ENCODE measurements at places on chromosomes 11 and 22.

DNA sequence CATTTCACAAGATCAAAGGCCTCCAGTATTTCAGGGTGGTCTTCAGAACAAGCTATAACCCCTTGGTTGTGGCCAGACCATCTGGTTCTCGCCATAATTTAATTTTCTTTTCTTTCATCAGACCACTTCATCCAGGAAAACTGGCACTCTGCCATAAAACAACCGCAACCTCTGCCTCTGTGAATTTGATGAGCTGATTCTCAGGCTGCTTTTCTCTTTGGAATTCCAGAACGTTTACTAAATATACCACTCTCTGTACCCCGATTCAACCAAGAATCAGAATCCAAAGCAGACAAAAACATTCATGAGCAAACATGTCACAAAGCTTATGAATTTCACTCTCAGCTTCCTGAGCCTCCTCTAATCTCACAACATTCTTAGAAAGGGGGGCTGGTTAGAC is 331.8 kb upstream of the SYN3 start:
- DNase-seq, result no peak

GRCh38 chr11:77530879-77531278 is 57.0 kb upstream of the PAK1 start:
- no peak for DNase-seq

- no peak for DNase-seq
These were observed 49.6 kb upstream of the MPEG1 start for GRCh38 chr11:59262177-59262818.

DNA sequence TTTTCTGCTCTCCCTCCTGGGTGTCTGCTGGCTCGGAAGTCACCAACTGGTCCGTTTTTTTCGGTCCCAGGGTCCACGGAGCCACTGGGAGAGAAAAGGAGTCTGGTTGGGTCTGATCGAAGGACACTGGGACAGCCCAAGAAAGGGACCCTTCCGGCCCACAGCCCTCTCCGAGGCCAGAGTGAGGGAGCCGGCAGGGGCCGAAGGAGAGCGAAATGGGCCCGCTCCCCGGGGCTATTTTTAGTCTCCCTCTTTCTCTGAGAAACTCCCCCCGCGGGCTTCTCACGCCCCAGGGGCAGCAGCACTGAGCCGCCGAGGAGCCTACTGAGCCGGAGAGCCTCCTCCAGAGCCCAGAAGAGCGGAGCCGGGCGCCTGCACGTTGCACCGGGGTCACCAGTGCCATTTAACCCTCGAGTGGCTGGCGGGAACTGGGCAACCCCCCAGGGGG is 1.9 kb downstream of the ESAM start:
- DNase-seq, result no peak

GRCh38 chr22:30948930-30949342 is 19.6 kb downstream of the MORC2 start:
- DNase-seq, result no peak

Data from naive thymus-derived CD8-positive, alpha-beta T cell (primary cell).